ENCODE measurements at places on chromosomes 12 and 14. TPM values are rescaled to one million over a fixed set of nuclear protein-coding genes. Genes with fewer than 3 reads are reported as not detected.

DNA sequence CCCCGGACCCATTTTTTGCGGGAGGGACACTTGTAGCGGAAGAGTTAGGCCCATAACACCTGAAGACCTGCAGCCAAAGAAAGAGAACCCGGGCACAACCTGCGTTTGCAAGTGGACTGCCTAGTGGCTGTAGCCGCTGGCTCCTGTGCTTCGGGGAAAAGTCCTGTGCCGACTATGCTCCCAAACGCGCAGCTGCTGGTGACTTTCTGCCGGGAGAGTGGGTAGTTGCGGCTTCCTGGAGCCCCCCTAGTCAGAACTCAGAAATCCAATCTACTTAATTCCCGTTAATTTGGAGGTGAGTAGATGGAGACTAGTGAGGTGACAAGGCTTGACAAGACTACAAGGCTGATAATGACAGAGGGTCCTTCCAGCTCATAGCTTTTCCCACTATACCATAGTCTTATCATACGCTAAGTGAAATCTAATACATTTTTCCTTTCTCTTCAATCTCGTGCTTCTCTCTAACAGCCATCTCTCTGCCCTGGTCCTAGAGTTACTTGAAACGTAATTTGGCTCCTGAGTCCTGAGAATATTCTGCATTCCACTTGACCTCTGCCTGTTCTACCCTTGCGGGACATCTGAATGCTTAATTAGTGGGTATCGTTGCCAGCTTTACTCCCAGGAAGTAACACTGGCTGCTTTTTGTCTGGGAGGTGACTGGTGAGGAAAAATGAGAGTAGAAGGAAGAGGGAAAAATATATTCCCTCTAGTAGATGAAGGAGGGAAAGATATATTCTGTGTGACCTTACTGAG, 556 bp downstream of the MTHFD1 start:
- no peak for DNase-seq

GRCh38 chr12:46402451-46402850, 29.9 kb upstream of the SLC38A2 start:
- no peak for DNase-seq

Gene TBK1
- 47.6 TPM for total RNA-seq

- DNase-seq, result no peak
These were observed 11.8 kb downstream of the GCH1 start for GRCh38 chr14:54890788-54891187.

All from activated naive CD4-positive, alpha-beta T cell treated with anti-CD3 and anti-CD28 coated beads, Interleukin-2, amount 50 U/mL, for 72 hours (primary cell).